ENCODE measurements at places on chromosomes 5 and 9.
A peak's percentile ranks its signal among the peaks of the same experiment; 100 is the strongest.

- no peak for DNase-seq
These were observed 75.8 kb downstream of the F2RL2 start for GRCh38 chr5:76547242-76547890.

DNA sequence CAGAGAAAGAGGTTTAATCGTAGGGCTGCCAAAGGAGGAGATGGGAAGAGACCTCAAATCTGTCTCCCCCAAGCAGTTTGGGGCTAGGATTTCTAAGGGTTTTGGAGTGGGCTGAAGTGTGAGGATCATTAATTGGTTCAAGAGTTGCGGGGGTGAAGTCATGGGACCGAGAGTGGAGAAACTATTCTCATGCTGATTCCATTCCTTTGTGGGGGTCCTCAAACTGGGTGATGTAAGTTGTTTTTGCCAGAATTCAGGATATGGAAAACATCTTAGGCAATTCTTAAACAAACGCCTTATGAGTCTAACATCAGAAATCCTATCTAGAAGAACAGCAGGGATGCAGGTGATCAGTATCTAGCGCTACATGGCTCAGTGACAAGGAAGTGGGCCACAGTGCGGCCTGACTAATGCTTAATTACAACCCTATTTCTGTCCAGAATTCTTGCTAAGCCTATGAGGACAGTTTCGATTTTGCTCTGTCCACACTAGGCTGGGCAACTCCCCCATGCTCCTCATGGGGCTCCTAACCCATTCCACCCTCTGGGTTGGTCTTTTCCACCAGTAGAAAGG lies 27.7 kb upstream of the TRIO start:
- DNase-seq: no peak

- DNase-seq: no peak
These were observed 9.0 kb upstream of the ZSWIM6 start for GRCh38 chr5:61322738-61323725.

- DNase-seq: peak; percentile 90
These were observed 19.0 kb downstream of the NEURL1B start for GRCh38 chr5:172659909-172660628.

- DNase-seq: no peak
These were observed 322.3 kb upstream of the CDH6 start for GRCh38 chr5:30871196-30871595.

GRCh38 chr5:173736923-173737412 lies 120.5 kb upstream of the BOD1 start:
- no peak for DNase-seq

- peak; percentile 86 for DNase-seq
These were observed 260.3 kb upstream of the KLF4 start for GRCh38 chr9:107749787-107750444.

- DNase-seq: no peak
These were observed 5.5 kb downstream of the MVB12B start for GRCh38 chr9:126331964-126332748.

DNA sequence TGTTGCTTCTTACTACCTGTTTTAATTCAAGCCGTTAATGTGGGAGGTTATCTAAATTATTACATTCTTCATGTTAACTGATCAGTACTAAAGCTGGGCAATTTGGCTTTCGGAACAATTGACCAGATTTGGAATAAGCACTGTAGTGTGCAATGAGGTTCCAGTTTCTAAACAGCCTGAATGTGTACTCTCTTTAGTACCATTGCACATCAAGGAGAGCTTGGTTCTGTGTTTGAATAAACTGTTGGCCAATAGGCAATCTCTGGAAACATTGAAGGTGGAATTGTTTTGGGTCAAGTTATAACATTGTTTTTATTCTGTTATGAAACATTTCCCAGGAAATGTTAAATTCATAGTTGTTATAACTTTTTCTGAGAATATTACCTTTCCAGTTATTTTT lies 105.2 kb downstream of the PBX3 start:
- no peak for DNase-seq

DNA sequence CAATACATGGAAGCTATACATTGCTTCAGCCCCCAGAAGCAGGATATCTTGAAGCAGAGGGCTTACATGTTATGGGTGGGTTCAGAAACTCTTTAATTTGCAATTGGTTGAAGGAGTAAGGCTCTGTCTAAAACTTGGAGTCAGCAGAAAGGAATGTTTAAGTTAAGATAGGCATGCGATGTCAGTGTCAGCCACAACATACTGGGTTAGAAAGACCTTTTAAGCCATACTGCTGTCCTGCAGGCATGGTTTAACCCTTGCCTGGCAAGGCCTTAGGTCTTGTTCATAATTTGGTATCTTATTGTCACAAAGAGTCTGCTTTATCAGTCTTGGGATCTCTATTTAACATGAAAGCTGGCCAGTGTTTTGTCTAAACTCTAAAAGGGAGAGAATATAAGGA lies 1619.6 kb upstream of the WWC1 start:
- DNase-seq: no peak

GRCh38 chr9:33124751-33125381 lies 42.3 kb downstream of the B4GALT1 start:
- no peak for DNase-seq

DNA sequence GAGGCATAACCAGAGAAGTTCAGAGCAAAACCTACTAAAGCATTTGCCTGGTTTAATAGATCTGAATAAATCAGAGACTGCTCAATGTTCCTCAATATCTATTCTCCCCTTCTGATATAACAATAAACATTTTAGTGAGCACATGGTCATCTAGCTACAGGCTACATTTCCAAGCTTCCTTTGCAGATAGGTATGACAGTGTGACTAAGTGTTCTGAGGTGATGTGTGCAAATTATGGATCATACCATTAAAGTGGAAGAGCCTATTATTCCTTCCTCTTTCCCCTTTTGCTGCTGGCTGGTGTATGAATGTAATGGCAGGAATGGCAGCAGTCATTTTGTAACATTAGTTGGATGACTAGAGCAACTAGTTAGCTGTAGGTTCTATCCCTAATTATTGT lies 285.8 kb upstream of the RASA1 start:
- DNase-seq: no peak

GRCh38 chr5:140565024-140565779 lies 574 bp downstream of the SLC35A4 start:
- no peak for DNase-seq

DNA sequence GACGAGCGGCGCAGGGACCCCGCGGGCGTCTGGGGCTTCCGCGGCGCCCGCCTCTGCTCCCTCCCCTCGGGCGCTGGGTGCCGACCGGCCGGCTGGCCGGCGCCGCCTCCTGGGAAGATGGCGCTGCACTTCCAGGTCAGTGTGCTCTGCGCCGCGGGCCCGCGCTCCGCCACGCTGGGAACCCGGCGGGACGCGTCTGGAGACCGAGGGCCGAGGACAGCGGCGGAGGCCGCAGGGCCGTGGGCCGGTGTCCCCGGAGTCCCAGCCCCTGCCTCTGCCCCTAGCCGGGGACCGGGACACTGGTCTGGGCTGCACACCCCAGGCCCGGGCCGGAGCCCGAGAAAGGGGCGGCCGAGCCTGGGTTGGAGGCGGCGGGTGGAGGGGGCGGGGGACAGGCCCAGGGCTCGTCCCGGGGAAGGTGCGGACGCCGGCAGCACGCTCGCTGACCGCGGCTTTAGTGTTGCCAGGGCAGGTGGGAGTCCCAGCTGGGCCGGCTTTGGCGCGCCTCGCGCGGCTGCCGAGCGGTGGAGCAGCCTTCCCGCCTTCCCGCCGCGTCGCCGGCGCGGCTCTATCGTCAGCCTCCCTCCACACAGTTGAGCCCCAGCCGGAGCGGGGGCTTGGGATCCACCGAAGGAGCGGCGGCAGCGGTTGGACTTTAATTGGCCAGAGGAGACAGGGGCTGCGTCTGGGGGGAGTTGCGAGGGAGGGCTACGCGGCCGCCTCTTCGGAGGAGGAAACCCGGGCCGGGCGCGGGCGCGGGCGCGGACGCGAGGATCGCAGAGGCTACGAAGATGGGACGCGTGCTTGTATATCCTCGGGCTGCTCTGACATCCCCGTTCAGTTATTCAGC lies at the start of gene RANBP17:
RANBP17 (plus strand) TSS at position 102 of the 850 bp plus-strand sequence.
- DNase-seq: peak; percentile 40

DNA sequence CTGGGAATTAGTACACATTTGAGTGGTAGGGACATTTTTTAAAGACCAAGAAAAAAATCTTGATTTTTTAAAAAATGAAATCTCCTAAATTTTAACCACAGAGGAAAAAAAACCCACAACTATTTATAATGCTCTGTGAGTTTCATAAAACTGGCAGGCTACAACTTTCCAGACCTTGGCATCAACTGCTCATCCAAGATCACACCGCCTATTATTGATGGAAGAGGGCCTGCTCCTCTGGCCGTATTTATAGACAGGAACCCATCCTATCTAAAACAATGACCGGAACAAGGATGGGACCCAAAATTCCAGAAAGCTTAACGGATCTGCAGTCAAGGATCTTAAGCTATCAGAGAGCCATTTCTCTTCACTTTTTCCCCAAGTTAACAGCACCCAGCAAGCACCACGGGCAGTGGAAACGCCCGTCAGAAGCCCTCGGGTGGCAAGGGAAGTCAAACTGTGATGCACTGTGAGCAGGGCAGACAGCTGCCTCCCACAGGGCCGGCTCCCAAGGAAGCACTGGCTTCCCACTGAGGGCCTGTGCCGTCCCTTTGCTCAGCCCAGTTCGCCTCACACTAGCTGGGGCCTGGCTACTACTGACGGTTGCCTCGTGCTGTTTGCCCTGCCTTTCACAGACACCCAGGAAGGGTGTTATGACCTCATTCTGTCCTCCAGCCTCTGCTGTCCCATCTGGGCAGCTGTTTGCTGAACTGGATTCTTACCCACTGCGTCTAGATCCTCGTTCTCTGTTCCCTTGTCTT lies 62.8 kb downstream of the CDC14B start:
- DNase-seq: no peak

DNA sequence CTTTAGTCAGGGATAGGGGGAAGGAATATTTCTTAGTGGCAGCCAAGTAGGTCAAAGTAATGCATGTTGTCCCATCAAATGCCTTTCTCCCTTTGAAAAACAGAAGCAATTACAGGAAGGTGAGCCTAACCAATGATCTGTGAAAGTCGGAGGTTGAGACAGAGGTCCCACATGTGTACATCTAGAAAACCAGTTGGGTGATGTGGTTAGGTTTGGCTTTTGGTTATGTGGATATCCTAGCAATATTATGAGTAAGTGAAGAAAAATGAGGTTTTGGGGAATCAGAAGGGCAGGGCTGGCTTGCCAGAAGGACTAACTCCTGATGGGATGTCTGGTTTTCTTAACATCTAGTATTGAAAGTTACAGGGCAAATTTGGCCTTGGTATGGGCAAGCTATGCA lies 63.4 kb upstream of the PALM2AKAP2 start:
- DNase-seq: no peak

GRCh38 chr5:122076669-122077365 lies 1.2 kb downstream of the LOX start:
- DNase-seq: peak; percentile 55

GRCh38 chr9:106970219-106970975 lies 107.4 kb downstream of the ZNF462 start:
- DNase-seq: no peak

DNA sequence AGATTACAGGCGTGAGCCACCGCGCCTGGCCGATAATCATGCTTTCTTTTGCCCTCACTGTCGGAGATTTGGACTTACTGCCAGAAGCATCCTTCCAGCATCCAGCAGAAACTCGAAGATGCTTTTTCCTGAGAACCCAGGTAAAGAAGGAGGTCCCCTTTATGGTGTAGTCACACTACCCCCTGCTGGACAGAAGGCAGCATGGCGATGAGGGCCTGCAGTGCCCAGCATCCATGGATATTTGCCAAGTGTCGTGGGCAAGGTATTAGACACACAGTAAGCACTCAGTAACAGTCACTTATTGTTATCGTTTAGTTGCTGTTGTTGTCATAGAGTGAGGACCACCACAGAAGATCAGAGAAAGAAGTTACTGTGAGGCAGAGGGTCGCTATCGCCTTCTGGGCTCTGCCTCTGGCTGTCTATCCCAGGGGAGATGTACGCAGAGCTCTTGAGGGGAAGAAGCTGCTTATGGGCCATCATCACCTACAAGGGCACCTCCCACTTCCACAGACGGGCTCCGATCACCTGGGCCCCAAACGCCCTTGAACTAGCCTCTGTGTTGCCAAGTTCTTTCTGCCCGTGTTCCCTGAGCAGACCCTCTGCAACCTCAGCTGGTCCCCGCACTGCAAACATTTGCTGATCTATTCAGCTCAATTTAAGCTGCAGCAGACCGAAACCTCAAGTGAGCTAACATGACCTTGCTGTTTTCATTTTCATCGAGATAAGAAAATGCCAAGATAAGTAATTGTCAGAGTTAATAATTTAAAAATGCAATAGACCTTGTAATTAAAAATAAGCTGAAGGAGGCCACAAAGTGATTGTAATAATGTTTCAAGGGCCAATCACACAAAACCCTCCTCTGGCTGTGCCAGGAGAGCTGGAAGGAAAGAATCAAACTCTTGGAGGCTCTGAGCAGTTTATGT lies 23.9 kb downstream of the C5orf15 start:
- DNase-seq: peak; percentile 67

GRCh38 chr5:9363026-9363425 lies 182.8 kb downstream of the SEMA5A start:
- no peak for DNase-seq

DNA sequence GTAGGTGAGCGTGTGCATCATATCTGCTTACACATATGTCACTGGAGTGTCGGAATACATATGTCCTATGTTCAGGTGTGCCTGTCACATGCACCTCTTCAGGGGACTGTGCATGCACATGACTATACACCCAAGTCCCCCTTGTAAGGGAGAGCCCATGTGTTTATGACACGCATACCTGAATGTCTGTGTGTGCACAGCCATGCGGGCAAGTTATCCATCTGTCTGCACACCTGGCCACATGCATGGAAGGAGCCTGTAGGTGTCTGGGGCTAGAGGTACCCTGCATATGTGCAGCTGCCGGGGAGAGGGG lies 622 bp upstream of the RGS14 start:
- no peak for DNase-seq

GRCh38 chr5:94184870-94185269 lies 433.5 kb downstream of the KIAA0825 start:
- no peak for DNase-seq

- no peak for DNase-seq
These were observed 4.5 kb downstream of the NOXA1 start for GRCh38 chr9:137427454-137428310.

GRCh38 chr5:139212486-139212885 lies 14.3 kb upstream of the SIL1 start:
- DNase-seq: no peak
